ENCODE measurements at places on chromosomes 16 and 17.

- DNase-seq: no peak
These were observed 73.2 kb upstream of the SALL1 start for GRCh38 chr16:51224317-51224716.

GRCh38 chr16:28292731-28293600 is 641 bp downstream of the SBK1 start:
- no peak for DNase-seq

GRCh38 chr17:9456330-9456729 is 119.3 kb downstream of the STX8 start:
- no peak for DNase-seq

GRCh38 chr16:30866031-30866430 is 27.8 kb downstream of the BCL7C start:
- DNase-seq: no peak

- DNase-seq: no peak
These were observed 30.1 kb downstream of the DNAH2 start for GRCh38 chr17:7747635-7748071.

DNA sequence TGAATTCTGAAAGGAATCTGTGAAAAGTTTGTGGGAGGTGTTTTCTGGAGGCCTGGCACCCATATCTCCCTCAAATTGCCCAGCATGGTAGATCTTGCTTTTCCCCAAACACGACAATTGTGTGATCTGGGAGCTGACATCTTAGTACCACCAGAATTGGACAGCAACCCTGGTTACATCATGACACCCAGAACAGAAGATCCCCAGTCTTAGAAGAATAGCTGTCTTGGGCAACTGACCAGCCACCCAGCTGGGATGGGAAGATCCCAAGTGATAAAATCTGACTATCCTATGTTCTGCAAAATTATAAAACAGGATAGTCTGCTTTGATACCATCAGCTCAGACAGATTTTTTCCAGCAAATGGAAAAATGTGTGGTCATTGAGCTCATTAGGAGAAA is 235.3 kb downstream of the CDH13 start:
- no peak for DNase-seq

Measured in GM12892 (cell line).